ENCODE measurements at places on chromosomes 5 and 9.
A peak's percentile ranks its signal among the peaks of the same experiment; 100 is the strongest.

- no peak for DNase-seq
Measured at GRCh38 chr5:142420561-142421227, 95.9 kb upstream of the SPRY4 start.

GRCh38 chr5:66987949-66988838 lies 208.4 kb downstream of the CD180 start:
- no peak for DNase-seq

DNA sequence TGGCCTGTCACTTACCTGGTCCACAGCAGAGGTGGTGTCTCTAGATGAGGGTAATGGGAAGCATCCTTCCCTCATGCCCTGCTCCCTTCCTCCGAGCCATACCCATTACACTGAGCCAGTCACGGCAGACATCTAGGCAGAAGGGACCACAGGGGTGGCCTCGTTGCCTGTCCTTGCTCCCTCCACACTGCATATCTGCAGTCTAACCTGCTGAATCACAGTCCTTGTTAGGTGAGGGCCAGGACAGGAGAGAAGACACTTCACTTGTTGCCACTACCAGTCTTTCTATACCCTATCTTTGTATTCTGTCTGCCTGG lies 18.4 kb upstream of the SPINK4 start:
- no peak for DNase-seq

- no peak for DNase-seq
Measured at GRCh38 chr5:164742025-164742424, 1236.6 kb downstream of the MAT2B start.

DNA sequence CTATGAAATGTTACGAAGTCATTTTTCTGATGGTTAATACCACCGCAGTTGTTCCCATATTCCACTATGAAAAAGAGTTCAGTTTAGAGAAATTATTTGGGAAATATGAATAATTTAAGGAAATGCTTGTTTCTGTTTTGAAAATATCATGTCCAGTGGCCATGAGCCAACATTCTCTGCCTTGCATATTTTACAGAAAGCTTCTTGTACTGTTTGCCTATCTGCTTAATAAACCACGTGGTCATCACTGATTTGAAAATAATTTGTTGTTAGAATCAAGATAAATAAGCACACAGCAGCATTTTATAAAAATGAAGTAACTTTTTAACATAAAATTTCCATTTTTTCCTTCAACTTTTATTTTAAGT lies 381.5 kb upstream of the CDH18 start:
- DNase-seq: no peak

GRCh38 chr9:38339087-38339486 lies 53.4 kb upstream of the ALDH1B1 start:
- no peak for DNase-seq

DNA sequence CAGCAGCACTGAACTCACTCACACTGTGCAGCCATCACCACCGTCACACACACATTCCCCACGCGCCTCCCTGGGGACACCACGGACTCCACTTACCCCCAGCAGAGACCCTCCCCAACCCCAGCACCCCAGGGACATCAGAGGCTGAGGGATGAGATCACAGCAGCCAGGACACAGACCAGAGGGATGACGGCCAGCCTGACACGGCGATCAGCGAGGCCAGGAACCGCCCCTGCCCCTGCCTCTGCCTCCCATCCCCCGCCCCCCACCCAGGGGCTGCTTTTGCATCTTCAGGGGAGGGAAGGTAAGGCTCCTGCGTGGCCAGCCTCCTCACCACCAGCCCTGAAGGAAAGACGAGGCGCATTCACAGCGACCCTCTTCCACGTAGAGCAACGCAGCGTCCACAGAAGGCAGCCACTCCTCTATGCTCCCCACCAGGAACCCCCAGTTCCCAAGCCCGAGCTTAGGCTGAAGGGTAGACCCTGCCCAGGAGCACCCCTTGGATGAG lies 104.5 kb downstream of the VAV2 start:
- DNase-seq: no peak

DNA sequence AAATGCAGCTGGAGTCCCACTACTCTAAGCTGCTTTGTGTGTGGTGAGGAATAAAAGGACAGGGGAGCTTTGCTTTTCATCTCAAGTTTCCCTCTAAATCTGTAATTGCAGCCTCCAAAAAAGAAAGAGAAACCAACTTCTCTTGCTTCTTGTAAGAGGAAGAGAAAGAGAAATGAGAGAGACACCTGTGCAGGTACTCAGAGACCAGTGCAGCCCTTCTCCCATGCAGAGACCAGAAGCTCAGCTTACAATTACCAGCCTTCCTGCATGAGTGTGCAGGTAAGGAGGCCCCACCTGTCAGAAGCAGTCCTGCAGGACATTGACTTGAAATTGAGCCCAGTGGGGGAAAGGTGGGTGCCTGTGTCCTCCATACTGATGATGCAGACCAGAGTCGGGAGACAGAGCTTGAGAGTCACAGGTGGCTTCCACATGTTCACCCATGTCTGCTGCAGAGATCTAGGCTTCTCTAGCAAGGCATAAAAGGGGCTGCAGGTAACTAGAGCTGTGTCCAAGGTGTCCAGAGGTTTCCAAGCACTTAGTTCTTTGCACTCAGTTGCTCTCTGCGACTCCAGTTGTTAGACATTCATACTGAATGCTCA lies 15.3 kb upstream of the MED10 start:
- no peak for DNase-seq

- no peak for DNase-seq
Measured at GRCh38 chr5:179439181-179439985, 94.1 kb upstream of the ADAMTS2 start.

DNA sequence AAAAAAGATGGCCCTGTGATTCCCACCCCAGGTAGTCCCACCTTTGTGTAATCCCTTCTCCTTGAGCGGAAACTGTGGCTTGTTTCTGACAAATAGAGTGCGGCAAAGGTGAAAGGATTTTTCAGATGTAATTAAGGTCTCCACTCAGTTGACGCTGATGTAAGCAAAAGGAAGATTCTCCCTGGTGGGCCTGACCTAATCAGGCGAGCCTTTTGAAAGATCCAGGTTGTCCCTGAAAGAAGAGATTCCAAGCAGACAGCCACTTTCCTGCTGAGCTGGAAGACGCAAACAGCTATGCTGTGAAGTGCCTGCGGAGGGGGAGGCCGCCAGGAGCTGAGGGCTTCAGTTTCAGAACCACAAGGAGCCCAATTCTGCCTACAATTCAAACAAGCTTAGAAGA lies 24.1 kb downstream of the PTGES start:
- no peak for DNase-seq

DNA sequence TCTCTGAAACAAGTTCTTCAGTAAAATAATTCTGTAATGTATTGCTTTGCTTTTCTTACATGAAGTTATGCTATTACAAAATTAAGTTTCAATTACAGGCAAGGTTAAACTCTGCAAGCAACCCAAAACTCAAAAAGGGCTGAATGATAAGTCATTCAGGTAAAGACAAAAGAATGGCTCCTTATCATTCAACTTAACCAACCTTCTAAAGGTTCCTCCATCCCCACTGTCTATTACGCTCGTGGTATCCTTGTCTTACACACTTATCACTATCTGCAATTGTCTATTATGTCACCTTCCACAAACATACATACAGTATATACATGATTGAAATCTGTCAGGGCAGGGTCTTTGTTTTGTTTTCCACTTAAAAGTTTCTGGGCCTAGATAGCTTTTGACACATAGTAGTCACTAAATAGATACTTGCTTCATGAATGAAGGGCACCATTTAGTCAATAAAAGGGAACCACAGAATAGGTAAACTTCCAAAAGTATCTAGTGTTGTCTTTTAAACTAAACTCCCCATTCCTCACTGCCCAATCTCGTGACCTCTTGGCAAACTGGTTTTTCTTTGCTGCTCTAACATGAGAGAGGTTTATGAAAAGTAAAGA lies 6.9 kb downstream of the RPL37 start:
- DNase-seq: no peak

DNA sequence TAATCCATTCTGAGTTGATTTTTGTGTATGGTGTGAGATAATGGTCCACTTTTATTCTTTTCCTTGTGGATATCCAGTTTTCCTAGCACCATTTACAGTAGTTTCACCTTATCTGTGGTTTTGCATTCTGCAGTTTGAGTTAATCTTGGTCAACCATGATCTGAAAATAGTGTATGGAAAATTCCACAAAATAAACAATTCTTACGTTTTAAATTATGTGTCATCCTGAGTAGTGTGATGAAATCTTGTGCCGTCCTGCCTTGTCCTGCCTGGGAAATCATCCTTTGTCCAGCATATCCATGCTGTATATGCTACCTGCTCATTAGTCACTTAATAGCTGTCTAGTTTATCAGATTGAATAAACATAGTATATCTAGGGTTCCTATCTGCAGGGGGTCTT lies 42.1 kb downstream of the CDC42SE2 start:
- DNase-seq: no peak

- no peak for DNase-seq
Measured at GRCh38 chr5:165035520-165035919, 1530.1 kb downstream of the MAT2B start.

GRCh38 chr5:77302653-77303052 lies 92.2 kb downstream of the PDE8B start:
- no peak for DNase-seq

GRCh38 chr9:136138566-136138965 lies 19.9 kb upstream of the TMEM250 start:
- no peak for DNase-seq

- DNase-seq: no peak
Measured at GRCh38 chr5:130090569-130091270, 186.5 kb downstream of the CHSY3 start.

- DNase-seq: no peak
Measured at GRCh38 chr9:90343366-90343765, 299.3 kb downstream of the DIRAS2 start.

- no peak for DNase-seq
Measured at GRCh38 chr5:172641359-172642050, 442 bp downstream of the NEURL1B start.

GRCh38 chr5:119309326-119309725 lies 46.5 kb upstream of the TNFAIP8 start:
- DNase-seq: no peak

GRCh38 chr5:134555890-134556311 lies 30.4 kb downstream of the JADE2 start:
- peak; percentile 69 for DNase-seq

GRCh38 chr9:112493393-112494137 lies 6.9 kb downstream of the KIAA1958 start:
- DNase-seq: no peak

Measured in activated effector memory CD4-positive, alpha-beta T cell treated with Interleukin-2 at 50 U/mL for 16 hours (primary cell).